ENCODE measurements at places on chromosomes 11 and 22.

GRCh38 chr11:46410021-46410420 is 18.4 kb upstream of the CHRM4 start:
- DNase-seq, result peak; percentile 33

DNA sequence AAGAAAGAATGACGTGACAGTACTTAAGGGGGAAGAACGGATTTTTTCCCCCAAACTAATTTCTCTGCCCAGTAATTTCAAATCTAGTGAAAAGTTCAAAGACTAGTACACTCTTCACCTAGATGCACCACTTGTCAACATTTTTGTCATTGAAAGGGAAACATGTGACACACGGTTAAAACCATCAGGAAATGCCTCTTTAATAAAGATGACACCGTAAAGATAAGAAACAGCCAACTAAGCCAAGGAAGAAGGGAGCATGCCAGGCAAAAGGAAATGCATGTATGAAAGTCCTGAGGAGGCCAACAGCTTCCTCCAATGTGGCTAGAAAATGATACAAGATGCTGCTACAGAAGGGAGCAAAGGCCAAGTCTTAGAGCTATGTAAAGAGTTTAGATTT is 49.4 kb downstream of the RSF1 start:
- DNase-seq, result no peak

GRCh38 chr11:79046366-79046765 is 394.5 kb downstream of the TENM4 start:
- no peak for DNase-seq

- DNase-seq, result no peak
Measured at GRCh38 chr11:19766810-19767209, 54.2 kb downstream of the NAV2 start.

GRCh38 chr22:25930788-25931310 is 188.9 kb downstream of the MYO18B start:
- DNase-seq, result no peak

- no peak for DNase-seq
Measured at GRCh38 chr11:1178201-1178885, 20.6 kb downstream of the MUC5AC start.

DNA sequence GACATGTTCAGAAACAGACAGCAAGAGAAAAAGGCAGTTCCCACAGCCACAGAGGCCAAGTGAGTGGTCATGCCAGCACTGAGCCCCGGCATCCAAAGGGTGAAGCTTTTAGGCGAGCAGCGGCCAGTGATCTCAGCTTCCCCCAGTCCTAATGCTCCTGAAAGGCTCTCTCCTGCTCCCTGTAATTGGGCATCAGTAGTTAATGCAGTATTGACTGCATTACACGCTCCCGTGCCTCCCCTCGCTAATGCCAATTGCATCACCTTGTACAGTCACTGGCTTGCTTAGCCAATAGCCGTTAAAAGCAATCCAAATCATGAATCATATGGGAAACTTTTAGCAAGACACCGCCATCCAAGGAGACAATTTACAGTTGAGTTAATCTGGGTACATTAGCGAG is 4.9 kb downstream of the LMO1 start:
- DNase-seq, result no peak

DNA sequence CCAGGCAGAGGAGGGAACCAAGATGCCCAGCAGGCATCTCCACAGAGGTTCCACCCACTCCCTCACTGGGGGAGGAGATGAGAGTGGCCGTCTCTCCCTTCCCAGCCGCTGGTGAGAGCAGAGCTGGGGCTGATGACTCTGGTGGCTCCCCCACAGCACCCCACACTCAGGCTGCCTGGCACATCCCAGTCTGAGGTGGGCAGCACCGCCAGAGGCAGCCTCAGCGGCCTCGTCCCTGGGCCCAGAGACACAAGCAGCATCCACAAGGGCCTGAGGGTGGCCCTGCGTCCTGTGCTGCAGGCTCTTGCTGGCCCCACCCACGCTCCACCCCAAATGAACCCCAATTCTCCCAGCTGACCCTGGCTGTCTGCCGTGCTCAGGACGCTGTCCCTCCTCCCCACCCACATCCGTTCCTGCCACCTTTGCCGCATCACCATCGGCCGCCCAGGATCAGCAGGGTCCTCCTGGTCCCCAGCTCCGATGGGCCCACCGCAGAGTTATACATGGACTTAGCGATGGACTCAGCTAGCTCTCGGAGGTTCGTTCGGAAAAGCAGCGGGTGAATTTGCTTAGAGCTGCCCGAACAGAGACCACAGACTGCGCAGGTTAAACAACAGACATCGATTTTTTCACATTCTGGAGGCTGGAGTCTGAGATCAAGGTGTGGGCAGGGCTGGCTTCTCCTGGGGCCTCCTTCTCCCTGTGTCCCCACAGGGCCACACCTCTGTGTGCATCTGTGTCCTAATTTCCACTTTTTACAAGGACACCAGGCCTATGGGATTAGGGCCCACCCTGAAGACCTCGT is 20.2 kb upstream of the CTSD start:
- DNase-seq, result no peak

GRCh38 chr22:21646608-21647590 is 4.8 kb downstream of the SDF2L1 start:
- peak; percentile 79 for DNase-seq

DNA sequence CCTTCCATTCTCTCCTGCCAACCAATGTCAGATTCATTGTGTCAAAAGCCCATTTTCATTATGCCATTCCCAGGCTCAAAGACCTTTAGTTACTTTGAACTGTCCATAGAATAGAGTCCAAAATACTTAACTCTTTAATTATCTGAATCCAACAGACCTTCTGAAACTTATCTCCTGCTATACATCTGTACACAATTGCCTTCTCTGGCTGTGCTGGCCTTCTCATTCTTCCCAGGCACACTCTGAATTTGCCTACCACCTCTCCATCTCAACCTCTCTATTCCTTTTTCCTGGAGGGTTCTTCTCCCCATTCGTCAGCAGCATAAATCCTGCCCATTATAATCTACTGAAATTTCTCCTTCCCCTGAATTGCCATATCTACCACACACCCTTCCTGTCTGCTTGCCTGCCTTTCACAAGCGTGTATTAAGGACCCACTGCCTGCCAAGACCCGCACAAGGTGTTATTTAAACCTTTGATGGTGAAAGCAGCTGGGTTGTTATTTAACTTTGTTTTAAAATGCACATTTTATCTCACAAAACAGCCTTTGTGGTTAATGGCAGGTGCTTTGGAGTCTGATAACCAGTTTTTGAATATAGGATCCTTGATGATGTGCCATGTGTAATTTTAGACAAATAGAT is 125.9 kb downstream of the CCDC81 start:
- DNase-seq, result no peak

- peak; percentile 40 for DNase-seq
Measured at GRCh38 chr11:103202048-103202651, 92.9 kb downstream of the DYNC2H1 start.

GRCh38 chr11:75463106-75463774 is 30.2 kb upstream of the KLHL35 start:
- no peak for DNase-seq

GRCh38 chr22:45802054-45802453 is 130.4 kb downstream of the ATXN10 start:
- DNase-seq, result no peak

DNA sequence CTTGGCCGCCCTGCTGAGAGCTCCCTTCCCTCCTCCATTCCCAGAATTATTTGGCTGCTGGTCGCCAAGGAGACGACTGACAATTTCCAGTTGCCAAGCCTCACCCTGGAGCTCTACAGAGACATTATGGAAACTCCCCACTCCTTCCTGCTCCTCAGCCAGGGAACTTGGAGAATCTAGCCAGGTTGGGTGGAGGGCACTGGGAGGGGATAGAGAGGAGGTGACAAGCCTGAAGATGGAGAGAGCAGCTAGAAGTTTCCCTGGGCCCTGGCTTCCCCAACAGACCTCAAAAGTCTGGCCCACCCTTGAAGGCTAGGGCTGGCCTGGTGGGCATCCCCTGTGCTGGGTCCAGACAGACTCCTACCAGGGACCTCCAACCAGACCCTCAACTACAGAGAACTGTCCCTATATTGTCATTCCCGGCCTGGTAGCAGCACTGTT is 6.7 kb upstream of the VSIG10L2 start:
- DNase-seq, result no peak

DNA sequence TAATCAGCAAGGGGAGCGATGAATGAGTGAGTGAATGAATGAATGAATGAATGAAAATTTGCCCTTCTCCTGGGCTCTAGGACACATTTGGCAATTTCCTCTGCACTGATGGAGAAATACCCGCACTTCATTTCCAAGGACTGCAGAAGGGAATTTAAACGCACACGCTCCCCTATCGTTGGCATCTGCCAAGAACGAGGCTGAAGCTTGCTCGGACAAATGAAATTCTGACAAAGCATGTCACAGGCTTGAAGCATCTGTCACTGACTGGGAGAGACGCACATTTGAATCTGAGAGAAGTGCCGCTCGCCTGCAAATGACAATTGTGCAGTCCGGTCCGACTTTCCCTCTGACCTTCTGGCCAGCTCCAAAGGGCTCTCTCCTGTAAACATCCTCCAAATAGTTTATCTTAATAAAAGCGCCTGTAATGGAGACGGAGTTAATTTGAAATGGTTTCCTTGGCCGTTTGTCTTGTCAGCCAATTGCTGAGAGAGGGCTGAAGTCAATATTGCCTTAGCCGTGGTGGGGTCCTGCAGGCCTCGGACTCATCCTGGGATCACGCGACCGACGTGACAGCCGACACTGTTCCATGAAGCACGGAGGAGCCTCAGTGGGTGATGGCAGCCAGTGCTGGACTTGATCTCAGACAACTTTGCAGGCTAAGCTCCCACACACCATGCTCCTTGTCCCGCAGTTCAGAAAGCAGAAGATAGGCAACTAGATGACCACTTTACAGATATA is 260.7 kb downstream of the MN1 start:
- DNase-seq, result no peak

DNA sequence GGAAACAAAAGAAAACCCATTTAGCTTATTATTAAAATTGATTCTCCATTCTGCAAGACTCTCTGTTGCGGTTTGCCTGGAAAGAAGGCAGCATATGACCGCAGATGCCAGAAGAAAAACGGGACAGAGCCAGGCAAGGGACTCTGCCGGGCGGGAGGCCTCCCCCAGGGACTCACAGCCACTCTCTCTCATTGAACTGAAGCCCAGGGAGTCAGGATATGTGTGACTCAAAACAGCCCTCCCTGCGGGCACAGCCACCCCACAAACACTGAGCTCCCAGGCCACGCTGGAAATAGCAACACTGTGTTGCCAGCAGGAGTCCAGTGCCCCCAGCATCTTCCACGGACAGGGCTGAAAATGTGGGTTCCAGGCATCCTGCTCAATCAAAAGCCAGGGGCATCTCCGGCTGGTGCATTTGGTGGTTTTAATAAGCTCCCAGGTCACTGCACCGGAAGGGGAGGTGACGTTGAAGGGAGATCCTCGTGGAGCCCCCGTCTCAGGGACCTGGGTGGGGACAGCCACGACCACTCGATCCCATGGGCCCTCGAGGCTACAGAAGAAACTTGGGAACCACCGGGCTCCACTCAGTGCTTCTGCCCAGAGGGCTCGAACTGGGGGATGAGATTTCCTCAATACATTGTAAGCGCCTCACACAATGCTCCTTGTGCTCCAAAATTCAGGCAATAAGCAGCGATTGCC is 624.5 kb downstream of the TBC1D22A start:
- DNase-seq, result no peak

- DNase-seq, result no peak
Measured at GRCh38 chr11:34242037-34242625, 115.7 kb downstream of the ABTB2 start.

DNA sequence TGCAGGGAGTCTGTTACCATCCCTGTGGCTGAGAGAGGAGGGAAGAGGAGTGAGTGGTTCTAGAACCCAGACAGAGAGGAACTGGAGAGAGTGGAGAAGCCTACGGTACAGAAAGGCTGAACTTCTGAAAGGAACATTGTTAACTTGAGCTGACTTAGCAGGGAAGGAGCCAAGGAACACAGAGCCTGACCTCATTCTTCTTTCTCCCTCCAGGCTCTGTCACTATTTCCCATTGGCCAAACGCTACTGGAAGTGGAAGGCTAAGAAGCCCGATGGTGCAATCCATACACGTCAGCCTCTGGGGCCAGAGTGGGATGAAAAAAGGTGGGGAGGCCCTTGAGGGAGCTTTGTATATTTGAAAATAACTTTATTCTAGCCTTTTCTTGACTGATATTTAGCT is 16.5 kb upstream of the WT1 start:
- DNase-seq, result no peak

DNA sequence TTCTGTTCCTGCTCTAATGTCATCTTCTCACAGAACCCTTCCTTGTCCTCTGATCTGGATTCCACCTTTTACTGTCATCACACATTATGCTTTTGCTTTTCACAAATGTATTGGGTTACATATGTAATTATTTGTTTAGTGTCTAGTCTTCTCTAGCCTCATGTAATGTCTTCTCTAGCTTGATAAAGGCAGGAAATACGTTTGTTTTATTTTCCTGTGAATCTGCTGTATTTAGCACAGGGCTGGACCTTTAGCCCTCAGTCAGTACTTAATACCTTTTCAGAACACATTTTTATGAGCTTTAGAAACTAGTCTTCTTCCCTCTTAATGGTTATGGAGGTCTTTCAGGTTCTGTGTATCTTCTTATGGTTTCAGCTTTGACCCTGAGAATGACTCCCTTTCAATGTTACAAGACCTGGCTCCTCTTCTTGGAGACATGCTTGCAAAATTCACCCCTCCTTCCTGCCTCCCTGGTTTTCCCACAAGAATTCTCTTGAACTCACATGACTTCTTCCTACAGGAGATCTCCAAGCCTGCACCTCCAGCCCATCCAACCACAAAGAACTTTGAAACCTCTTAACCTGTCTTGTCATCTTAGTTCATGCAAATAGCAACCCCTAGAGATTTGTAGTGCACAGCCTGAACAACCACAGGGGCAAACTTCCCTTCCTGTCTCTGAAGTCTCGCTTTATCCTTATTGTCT is 132.7 kb upstream of the DDI1 start:
- DNase-seq, result no peak

DNA sequence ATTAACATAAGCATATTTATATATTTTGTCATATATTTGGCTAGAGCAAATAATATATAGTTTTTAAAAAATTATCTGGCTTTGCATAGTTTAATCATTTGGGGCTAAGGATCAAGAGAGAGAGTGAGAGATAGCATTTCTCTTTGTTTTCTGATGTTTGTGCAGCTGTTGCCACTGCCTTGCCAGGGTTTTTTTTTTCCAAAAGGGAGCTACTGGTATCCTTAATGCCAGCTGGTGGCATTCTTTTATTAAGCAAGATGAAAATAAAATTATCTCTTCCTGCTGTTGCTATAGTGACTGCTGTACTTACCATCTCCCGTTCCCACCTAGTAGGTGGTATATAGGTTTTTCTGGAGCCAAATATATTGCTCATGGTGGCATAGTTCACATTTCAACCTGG is 793.3 kb upstream of the ARHGAP42 start:
- DNase-seq, result no peak

DNA sequence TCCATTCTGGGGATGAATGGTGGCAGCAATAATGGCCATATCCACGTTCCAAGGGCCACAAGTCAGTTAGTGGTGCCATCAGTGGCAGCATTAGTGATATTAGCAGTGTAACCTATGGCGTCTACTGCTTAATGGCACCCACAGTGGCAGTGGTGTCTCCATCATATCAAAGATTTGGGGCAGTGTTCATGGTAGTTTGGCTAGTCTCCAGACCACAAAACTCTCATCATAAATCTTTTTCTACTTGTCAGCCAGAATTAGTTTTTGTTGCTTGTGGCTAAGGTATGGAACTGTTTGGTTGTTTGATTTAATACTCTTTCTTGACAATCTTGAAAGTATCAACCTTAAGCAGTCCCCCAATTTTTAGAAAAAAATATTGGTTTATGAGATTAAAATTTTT is 45.1 kb upstream of the DEUP1 start:
- DNase-seq, result no peak

- no peak for DNase-seq
Measured at GRCh38 chr11:94727819-94728218, 40.3 kb upstream of the AMOTL1 start.
